NCI-H2029 treated with DMSO at 0.1 percent for 48 hours (cell line): ENCODE measurements at places on chromosomes 13 and 19.

DNA sequence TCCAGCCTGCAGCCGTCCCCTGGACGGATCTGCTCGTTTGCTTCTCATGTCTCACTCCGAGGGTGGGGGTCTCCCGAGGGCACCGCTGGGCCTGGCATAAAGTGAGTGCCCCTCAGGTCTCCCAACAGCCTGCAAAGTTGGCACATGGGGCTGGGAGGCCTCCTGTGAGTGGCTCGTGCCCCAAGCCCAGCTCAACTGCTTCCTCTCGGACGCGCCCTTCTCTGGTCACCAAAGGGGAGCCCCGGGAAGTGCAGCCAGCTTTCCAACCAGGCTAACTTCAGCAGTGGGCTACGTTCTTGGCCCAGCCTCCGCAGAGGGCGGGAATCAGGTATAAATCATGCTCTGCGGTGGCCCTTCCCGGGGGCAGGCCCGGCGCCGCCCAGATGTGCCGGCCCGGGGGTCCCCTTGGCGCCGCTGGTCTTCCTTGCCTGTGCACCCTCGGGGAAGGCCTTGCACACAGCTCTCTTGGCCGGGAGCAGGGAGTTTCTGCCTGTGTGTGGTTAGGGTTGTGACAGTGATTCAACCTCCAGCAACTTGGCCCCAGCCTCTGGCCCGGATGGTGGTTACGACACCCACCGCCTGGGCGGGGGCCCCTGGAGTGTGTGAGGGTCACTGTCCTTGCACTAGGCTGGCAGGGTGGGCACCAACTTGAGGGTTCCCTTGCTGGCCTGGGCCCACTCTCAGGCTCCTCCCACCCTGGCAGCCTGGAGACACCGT is 20.7 kb downstream of the CEBPG start:
- DNase-seq, result no peak

DNA sequence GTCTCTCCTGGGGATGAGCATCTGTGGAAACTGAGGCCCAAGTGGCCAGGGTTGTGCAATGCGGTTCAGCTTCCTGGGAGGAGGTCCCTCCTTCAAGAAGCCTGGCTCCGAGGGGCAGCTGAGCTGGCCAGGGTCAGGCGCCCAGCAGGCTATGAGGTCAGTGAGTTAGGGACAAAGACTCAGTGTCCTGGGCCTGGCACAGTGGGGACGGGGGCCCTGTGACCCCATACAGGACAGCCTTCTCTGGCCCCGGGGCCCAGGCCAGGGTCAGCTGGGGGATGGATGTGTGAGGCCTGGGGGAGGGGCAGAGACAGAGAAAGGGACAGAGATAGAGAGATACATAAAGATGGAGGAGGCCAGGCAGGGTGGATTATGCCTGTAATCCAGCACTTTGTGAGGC is 3.0 kb upstream of the IL12RB1 start:
- no peak for DNase-seq

- DNase-seq, result no peak
These were observed 8.6 kb downstream of the FPR3 start for GRCh38 chr19:51803519-51803918.

DNA sequence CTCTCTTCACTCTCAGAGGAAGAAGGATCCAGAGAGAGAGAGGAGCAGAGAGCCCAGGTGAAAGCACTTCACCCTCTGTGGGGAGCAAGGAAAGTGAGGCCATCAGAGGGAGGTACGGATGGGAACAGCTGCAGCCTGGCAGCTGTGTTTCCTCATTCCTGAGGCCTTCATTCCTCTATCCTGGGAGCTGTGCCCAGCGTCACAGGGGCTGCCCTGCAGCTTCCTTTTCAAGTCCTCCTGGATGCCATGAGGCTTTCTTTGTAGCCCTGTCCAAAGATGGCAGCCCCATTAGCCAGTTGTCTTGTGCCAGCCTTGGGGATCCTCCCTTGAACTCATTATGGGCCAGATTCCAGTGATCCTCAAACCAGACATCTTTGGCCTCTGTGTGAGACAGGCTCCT is 76.8 kb upstream of the PCDH8 start:
- DNase-seq, result no peak

DNA sequence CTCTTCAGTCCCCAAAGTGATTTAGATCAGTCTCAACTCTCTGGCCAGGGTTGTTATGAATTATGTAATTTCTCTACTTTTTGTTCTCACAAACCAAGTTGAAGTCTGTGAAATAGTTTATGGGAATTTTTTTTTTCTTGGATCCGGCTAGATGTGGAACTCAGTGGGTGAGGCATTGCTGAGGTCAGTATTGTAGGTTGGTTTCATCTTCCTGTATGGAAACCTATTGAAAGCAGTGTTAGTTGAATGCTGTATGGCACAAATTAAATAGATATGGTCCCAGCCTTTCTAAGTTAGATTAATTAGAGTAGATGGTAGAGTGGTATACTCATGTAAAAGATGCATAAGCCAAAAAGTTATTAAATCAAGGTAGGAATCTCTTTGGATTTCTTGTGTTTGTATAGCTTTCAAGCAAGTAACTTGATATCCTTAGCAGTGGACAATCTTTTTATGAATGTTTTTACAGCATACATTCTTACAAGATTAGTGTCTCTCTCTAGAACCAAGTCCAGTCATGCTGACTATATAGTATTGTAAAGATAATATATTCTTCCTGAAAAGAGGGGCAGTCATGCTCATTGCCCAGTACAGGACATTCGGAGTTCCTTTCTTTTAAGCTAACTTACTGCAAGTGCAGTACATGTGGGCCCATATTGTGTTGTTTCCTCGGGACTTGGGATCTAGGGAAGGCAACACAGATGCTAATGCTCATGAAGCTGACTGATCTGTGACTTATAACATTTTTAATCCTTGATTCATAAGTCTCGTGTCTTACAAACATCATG is 2541.1 kb downstream of the PCDH9 start:
- no peak for DNase-seq

DNA sequence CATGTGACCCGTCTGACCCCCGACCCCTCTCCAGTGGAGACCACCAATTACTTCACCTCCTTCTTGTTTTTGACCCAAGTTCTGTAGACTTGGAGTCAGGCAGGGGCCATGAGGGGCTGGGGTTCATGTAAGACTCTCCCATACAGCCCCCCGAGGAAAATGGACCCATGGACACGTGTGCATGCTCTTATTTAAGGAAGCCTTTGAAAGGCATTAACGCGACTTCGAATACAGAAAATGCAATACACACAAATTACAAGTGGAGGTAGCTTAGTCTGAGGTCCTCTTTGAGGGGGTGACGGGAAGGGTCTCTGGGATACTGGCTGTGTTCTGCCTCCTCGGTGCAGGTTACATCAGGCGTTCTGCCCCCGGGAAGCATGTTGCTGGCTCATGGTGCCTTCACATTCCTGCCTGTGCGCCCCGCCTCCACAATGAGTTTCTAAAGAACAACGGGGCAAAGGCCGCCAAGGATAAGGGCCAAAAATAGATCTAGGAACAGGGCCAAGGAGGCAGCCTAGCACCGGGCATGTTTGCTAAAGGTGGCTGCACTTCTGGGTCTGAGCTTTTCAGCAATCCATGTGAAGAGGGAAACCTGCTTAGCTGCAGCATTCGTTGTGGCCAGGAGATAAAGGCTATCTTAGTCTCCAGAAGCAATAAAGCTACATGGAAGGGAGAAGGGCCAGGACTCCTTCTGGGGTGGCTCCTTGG is 54.5 kb downstream of the RAB20 start:
- peak; percentile 97 for DNase-seq

DNA sequence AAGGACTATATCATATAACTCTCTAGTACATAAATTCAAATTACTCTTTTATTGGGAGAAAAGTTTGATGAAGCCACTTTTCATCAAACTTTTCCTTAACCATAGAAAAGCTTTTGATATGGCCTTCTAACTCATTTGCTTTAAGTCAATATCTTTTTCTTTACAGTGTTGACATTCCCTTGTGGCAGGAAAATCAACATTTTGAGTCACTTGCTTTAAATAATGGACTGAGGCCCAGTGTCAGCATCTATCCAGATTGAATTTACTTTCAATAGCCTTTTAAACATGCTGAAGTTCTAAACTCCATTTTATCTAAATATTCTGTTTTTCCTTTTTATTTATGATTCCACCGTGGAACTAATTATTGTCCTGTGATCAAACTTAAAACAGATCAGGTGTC is 62.7 kb downstream of the PCDH9 start:
- DNase-seq, result no peak

GRCh38 chr13:51589793-51590192 is 5.5 kb downstream of the WDFY2 start:
- no peak for DNase-seq

- DNase-seq, result no peak
These were observed 36.5 kb downstream of the B3GLCT start for GRCh38 chr13:31236211-31236786.

- no peak for DNase-seq
These were observed 4.1 kb downstream of the IER2 start for GRCh38 chr19:13154241-13154778.

- DNase-seq, result no peak
These were observed 606.0 kb downstream of the EFNB2 start for GRCh38 chr13:105929505-105929904.

DNA sequence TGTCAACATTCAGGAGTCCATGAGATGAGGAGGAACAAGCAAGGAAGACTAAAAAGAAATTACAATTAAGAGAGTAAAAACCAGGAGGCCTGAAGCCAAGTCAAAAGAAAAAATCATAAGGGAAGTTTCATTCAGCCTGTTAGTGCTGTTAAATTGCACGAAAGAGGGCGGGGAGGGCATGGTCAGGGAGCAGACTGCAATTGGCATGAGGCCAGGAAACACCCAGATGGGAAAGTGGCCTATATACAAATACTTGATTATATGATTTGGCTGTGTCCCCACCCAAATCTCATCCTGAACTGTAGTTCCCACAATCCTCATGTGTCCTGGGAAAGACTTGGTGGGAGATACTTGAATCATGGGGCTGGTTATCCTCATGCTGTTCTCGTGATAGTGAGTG is 43.9 kb downstream of the TNFSF13B start:
- DNase-seq, result no peak

- no peak for DNase-seq
These were observed 31.6 kb upstream of the ZNRF4 start for GRCh38 chr19:5423567-5424125.

- DNase-seq, result no peak
These were observed 36.5 kb upstream of the CYP2B6 start for GRCh38 chr19:40954573-40954972.

GRCh38 chr13:76607866-76608265 is 278.3 kb downstream of the KCTD12 start:
- no peak for DNase-seq

- DNase-seq, result no peak
These were observed at the start of gene TEX29 for GRCh38 chr13:111319998-111320911. TSS of gene TEX29 (plus strand) at chr13:111320642. CDS start at chr13:111320891, 249 bp downstream.

DNA sequence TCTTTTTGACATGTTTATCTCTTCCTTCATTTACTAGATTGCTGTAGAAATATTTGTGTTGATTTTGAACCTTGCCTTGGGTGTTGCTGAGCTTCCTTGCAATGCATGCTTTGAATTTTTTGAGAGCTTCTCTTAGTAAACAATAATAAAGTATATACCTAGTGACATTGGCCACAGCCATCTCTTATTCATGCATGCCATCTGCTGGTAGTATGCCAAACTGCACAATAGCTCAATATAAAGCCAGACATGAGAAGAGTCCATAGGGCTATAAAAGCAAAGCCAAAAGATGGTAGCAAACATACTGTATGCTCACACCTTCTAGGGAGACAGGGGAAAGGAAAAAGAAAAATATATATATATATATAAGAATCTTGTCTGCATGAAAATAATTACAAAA is 18.9 kb upstream of the ZSCAN5A start:
- peak; percentile 41 for DNase-seq

DNA sequence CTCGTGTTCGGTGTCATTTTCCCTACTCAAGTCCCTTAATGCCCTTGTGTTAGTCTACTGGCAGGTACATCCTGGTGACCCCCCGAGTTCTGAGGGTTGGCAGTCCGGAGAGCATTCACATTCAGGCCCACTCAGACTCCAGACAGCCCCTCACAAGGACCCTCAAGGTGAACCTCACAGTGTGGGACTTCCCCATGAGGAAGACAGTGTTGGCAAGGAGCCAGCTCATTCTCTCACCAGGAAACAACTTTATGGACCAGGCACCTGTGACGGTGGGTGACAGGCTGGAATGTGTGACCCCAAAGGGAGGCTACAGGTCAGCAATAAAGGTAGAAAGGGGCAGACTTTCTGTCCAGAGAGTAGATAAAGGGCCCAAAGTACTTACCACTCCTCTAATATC is 24.5 kb downstream of the RDH8 start:
- no peak for DNase-seq

DNA sequence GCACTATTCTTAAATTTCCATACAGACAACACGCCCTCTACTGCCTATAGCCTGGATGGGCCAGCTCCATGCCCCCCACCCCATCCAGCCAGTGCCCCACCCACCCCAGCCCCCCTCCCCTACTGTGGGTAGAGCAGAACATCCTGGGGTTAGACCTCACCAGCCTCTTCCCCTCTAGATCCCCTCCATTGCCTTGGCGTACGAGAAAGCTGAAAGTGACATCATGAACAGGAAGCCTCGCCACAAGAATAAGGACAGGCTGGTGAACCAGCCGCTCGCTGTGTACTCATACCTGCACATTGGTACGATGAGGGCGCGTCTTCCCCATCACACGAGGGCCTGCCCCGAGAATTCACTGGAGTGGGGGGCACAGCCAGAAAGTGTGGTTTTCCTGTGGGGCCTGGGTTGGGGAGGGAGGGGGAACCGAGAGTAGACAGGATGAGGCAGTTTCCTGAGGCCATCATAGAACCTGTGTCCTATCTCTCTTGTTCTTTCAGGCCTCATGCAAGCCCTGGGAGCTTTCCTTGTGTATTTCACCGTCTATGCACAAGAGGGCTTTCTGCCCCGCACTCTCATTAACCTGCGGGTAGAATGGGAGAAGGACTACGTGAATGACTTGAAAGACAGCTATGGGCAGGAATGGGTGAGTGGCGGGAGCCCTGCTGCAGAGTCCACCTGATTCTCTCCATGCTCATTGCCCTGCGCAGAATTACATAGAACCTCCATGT is 29.1 kb downstream of the ATP12A start:
- no peak for DNase-seq

- no peak for DNase-seq
These were observed 19.1 kb downstream of the SMARCA4 start for GRCh38 chr19:10979951-10980381.

DNA sequence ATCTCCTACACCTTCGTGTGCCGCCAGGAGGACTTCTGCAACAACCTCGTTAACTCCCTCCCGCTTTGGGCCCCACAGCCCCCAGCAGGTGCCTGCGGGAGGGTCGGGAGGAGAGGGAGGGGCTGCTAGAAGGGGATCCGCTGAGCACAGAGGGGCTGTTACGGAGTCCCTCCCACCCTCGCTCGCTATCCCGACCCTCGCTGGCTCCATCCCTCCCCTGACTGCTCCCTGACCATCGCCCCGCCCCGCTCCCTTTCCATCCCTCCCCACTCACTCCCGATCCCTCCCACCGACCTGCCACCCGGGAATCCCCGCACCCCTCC is 780 bp downstream of the CD177 start:
- no peak for DNase-seq

- DNase-seq, result no peak
These were observed 9.5 kb downstream of the PIAS4 start for GRCh38 chr19:4016903-4017638.

- DNase-seq, result no peak
These were observed 81.7 kb upstream of the KLHL1 start for GRCh38 chr13:70189981-70190380.
